ENCODE measurements at places on chromosomes 6 and 20.

DNA sequence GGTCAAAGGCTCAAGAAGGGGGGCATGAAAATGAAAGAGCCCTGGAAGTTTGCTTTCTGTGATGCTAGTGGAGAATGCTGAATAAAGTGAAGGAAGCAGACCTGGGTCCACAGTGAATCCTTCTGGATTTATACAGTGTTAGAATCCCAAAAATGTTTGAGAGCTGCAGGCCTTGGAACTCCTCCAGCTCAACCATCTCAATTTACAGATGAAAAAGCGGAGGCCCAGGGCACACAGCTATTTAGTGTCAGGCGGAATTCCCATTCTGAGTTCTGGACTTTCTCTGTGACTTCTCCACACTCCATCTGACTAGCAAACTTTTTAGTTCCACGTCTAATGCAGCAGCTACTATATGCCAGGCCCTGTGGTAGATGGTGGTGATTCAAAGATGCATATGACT, 1.5 kb upstream of the PRSS35 start:
- no peak for DNase-seq

DNA sequence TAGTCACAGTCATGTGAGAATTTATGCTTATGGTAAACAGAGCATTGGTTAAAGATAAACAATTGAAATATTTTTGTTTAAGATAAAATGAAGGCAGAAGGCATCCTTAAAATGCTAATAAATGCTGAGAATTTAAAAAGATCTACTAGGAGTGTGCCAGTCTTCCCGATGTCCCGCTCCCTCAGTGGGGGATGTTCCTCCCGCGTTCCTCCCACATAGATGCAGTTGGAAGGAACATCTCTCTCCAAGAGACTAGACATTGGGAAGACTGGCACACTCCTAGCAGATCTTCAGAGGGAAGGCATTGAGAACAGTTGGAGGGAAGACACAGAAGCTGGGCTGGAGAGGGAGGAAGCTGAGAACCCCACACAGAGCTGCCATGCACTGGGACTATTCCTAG, 203.3 kb downstream of the EDN1 start:
- no peak for DNase-seq

- DNase-seq, result no peak
These were observed 566.4 kb upstream of the MAN1A1 start for GRCh38 chr6:119915971-119916370.

DNA sequence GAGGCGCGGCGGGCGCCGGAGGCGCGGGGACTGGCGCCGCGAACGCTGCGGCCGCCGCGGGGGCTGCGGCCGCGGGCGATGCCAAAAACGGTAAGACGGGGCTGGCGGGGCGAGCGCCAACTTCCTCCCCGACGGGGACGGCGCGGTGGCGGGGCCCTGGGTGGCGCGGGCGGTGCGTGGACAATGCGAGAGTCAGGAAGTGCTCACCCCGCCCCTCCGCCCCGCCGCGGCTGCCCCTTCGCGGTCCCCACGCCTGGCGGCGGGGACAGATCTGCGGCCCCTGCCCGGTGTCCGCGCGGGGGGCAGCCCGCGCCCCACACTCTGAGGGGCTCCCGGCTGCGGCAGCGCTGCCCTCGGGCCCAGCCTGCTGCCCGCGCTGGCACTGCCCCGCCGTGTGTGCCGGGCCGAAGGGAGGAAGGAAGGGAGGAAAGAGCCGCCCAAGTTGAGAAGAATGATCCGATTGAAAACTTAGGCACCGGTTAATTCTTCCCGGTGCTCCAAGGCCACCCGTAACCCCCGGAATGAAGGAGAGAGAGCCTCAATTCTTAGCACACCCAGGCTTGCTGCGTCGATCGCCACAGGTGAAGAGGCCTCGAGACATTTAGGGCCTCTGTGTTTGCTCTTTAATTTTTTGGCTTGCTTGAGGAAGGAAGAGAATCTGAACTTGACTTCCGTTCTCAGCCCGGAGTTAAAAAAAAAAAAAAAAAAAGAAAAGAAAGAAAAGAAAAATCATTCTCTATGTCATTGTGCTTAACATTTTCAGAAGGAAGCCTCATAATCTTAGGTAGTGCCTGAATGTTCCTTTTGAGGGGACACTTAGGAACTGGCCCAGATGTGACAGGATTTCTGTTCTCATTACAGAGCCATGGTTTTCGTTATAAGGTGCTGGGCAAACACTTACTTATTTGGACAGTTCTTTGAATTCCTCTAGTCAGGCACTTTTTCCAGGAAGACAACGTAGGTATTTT, 982 bp downstream of the HECA start:
- DNase-seq, result no peak

DNA sequence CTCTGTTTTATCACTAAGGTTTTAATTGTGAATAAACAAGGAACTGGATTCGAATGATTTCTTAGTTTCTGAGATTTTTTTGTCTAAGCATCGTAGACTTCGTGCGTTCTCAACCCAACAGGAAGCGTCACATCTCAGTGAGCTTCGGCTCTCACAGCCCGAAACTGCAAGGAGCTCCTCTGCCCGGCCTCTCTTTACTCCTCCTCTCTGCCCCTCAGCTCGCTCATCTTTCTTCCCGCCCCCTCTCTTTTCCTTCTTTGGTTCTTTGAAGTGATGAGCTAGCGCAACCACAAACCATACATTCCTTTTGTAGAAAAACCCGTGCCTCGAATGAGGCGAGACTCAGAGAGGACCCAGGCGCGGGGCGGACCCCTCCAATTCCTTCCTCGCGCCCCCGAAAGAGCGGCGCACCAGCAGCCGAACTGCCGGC, 480 bp upstream of the NT5E start:
- DNase-seq, result no peak

GRCh38 chr6:49342410-49342809, 120.6 kb downstream of the MMUT start:
- peak; percentile 24 for DNase-seq

Measured in NCI-H1436 treated with DMSO at 0.1 percent for 48 hours (cell line).